ENCODE measurements at places on chromosomes 16 and 17. TPM values are rescaled to one million over a fixed set of nuclear protein-coding genes. Genes with fewer than 3 reads are reported as not detected.

DNA sequence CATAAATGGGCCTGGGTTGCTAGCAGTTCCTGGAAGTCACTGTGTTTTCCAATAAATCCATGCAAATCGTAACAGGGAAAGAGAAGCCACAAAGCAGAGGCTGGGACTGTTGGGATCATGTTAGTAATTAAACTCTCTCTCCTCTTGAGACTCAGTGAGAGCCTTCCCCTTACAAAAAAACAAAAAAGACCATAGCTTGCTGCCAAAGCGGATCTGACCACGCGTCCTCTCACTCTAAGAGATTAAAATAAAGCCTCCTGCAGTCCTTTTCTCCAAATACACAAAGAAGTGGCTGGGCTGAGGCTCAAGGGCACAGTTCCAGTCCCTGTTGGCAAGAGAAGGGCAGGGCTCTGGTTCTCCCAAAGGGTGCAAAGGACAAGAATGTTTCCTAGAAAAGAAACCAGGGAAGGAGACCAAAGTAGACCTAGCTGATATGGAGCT, 38.5 kb downstream of the PIGL start:
- no peak for DNase-seq

DNA sequence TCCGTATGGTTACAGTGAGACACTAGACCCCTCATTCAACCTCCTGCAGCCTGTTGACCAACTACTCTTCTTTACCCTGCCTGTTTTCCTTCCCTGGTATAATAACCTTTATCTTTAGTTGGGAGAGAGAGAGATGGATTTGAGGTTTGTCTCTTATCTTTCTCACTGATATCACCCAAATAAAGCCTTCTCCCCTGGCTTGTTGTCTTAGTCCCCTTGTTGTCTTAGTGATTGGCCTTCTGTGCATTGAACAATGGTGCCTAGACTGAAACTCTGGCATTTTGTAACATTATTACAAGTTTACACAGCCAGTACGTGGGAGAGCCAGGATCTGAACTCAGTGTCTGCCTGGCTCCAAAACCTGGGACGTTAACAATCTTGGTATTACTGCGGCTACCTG, 560.8 kb downstream of the HS3ST4 start:
- no peak for DNase-seq

DNA sequence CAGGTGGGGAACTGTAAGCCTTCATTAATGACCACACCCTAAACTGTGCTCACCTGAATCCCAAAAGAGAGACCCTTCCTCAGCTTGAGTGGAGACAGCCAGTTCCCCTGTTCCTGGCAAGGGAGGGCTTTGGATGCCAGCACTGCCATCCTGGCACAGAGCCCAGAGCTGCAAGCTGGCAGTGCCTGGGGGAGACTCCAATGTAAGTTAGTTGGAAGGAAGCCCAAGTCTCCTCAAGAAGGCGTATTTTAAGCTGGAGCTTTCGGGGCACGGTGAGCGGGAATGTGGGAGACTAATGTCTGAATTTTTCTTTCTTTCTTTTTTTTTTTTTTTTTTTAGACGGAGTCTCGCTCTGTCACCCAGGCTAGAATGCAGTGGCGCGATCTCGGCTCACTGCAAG, 4.7 kb downstream of the CDC42EP4 start:
- peak; percentile 86 for DNase-seq

- no peak for DNase-seq
These were observed 8.7 kb upstream of the BEAN1 start for GRCh38 chr16:66418165-66418962.

ATAD5 gene
- 4.5 TPM for total RNA-seq

LAT gene
- 0.50 TPM for total RNA-seq
